Inflammatory macrophage treated with lipopolysaccharide for 1 hour (primary cell): ENCODE measurements at places on chromosomes 6 and 20.
A peak's percentile ranks its signal among the peaks of the same experiment; 100 is the strongest.

- no peak for DNase-seq
Observed at GRCh38 chr6:10877012-10877411, 4.8 kb downstream of the GCM2 start.

DNA sequence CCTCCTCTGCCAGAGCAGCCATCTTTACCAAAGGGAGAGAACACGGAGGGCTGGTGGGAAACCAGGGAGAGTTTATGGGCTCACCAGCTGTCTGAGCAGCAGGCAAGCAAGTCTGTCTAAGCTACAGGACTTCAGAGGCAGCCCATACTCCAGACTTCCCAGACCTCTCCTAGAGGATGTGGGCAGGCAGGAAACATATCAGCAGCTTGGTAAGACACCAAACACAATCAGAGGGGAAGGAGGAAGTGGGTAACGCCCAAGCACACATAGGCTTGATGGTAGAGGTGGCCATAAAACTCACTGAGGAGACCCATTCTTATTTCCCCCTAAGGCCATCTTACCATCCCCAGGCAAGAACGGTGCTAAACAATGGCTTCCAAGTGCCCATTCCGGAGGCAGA is 143.1 kb upstream of the ARID1B start:
- DNase-seq: peak; percentile 3

DNA sequence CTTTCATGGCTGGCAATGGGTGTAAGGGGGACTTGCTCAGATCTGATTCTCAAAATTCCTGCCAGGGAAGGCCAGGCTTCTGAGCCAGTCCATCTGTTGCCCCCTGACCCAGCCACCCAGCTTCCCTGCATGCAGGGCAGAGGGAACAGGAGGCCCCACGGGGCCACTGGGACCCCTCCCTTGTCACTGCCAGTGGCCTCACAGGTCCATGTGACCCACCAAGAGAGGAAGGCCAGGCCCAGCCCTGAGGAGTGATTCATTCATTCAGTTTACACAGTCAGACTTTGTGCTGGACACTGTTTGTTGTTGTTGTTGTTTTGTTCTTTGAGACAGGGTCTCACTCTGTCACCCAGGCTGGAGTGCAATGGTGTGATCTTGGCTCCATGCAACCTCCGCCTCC is 39.5 kb downstream of the UBE2V1 start:
- DNase-seq: no peak

DNA sequence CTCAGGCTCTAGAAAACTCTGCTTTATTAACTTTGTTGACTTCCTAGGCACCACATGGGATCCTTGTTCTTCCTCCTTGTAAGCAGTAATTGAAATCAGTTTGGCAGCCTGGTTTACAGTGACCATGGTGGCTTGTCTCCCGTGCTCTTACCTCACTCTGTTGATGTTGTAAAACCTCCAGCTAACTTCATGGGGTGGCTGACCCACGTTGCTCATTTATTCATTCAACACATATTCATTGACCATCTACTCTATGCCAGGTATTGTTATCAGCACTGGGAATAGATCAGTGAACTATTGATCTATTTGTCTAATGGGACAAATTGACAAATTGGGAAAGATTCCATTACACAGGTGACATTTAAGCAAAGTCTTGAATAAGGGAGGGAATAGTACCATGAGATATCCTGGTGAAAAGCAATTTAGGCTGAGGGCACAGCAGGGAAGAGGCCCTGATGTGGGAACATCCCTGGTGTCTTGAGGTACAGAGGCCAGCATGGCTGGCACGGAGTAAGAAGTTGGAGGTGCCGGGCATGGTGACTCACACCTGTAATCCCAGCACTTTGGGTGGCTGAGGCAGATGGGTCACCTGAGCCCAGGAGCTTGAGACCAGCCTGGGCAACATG is 19.1 kb downstream of the ESR1 start:
- no peak for DNase-seq

- DNase-seq: no peak
Observed at GRCh38 chr6:5905431-5906339, 101.0 kb downstream of the NRN1 start.

DNA sequence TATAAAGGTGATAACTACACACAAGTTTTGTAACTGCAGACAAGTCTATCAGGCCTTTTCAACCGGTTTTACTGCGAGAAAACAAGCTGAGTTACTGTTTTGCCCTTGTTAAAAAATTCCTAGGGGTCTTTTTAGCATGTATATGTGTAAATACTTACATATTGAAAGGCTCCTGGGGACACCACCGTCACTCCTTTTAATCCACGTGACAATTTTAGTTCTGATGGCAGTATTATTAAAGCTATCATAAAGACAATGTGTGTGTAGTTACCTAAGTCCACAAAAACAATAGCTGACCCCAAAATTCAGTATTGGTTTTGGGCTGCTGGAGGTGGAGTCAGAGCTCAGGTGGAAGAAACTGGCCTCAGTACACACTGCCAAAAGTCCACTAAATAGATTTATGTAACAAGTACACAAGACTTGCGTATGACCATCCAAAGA is 41.3 kb upstream of the HFE start:
- no peak for DNase-seq

- DNase-seq: no peak
Observed at GRCh38 chr6:124393536-124393935, 568.7 kb upstream of the RNF217 start.
